ENCODE measurements at places on chromosomes 4 and X.

DNA sequence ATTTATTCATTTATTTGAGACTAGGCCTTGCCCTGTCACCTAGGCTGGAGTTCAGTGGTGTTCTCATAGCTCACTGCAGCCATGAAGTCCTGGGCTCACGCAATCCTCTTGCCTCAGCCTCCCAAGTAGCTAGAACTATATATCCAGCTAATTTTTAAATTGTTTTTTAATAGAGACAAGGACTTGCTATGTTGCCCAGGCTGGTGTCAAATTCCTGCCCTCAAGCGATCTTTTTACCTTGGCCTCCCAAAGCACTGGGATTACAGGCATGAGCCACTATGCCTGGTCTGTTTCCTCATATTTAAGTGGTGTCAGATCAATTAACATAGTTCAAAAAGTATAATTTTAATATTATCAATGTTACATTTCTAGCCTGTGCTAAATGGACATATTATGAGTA, 68.5 kb downstream of the AFF1 start:
- H3K36me3 ChIP-seq = no peaks in the 10 kb centered on the region
- H3K27me3 ChIP-seq = no peaks in the 10 kb centered on the region
- no peak overlapping the region for H3K27ac ChIP-seq
- no peak for DNase-seq
- peaks cover 17% of the 10 kb centered on the region for H3K4me1 ChIP-seq

DNA sequence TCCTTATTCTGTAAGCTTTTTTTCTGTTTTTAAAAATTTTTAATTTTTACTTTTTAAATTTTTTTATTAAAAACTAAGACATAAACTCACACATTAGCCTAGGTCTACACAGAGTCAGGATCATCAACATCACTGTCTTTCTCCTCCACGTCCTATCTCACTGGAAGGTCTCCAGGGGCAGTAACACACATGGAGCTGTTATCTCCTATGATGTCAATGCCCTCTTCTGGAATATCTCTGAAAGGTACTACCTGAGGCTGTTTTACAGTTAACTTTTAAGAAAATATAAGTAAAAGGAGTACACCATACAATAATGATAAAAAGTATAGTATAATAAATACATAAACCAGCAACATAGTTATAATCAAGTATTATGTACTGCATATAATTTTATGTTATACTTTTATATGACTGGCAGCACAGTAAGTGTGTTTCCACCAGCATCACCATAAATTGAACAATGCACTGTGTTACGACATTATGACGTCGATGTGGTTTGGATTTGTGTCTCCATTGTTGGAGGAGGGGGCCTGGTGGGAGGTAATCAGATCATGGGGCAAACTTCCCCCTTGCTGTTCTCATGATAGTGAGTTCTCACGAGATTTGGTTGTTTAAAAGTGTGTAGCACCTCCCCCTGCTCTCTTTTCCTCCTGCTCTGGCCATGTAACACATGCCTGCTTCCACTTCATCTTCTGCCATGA, 21.3 kb downstream of the IL15 start:
- H3K27ac ChIP-seq = no peak overlapping the region
- H3K4me3 ChIP-seq = no peak overlapping the region
- no peaks in the 10 kb centered on the region for H3K36me3 ChIP-seq
- H3K27me3 ChIP-seq = no peaks in the 10 kb centered on the region
- no peak for DNase-seq

- no peak overlapping the region for H3K27ac ChIP-seq
- no peaks in the 10 kb centered on the region for H3K27me3 ChIP-seq
- DNase-seq = no peak
- no peak overlapping the region for H3K4me3 ChIP-seq
- no peaks in the 10 kb centered on the region for H3K4me1 ChIP-seq
Measured at GRCh38 chr4:122658377-122658776, 37.5 kb upstream of the IL21 start.

GRCh38 chrX:9055354-9055753, 21.4 kb upstream of the FAM9B start:
- no peak overlapping the region for H3K4me3 ChIP-seq
- H3K27ac ChIP-seq = no peak overlapping the region
- H3K36me3 ChIP-seq = no peaks in the 10 kb centered on the region
- no peaks in the 10 kb centered on the region for H3K27me3 ChIP-seq

DNA sequence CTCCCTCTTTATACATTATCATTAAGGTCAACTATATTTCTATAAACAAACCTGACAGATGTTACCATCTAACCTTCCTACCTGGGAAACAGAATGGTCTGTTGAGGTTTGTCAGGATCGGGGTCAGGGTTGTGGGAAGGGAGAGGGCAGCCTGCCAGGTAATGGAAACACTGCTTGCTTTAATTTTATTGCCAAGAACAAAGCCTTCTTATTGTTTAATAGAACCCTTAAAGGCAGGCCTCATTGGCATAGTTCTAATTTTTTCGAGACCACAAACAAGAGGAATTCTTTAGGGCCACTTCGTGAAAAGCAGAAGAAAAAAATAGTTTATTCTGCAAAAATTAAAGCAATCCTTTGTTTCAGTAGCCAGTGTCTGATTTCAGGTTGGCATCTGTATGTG, 113.2 kb downstream of the MID1 start:
- peaks cover 9% of the 10 kb centered on the region for H3K4me1 ChIP-seq
- no peaks in the 10 kb centered on the region for H3K27me3 ChIP-seq
- no peak overlapping the region for H3K27ac ChIP-seq
- no peak for DNase-seq

GRCh38 chr4:8544282-8544681, 35.9 kb upstream of the GPR78 start:
- peaks cover 24% of the 10 kb centered on the region for H3K4me1 ChIP-seq
- H3K4me3 ChIP-seq = no peak overlapping the region
- DNase-seq = no peak
- no peaks in the 10 kb centered on the region for H3K27me3 ChIP-seq
- no peak overlapping the region for H3K27ac ChIP-seq

- H3K27ac ChIP-seq = no peak overlapping the region
- H3K4me1 ChIP-seq = no peaks in the 10 kb centered on the region
- no peaks in the 10 kb centered on the region for H3K27me3 ChIP-seq
- H3K4me3 ChIP-seq = no peak overlapping the region
Measured at GRCh38 chr4:114770624-114771023, 172.0 kb downstream of the UGT8 start.

GRCh38 chr4:39470402-39470801, 11.5 kb downstream of the LIAS start:
- H3K36me3 ChIP-seq = peaks cover 74% of the 10 kb centered on the region
- H3K27me3 ChIP-seq = no peaks in the 10 kb centered on the region
- no peak overlapping the region for H3K27ac ChIP-seq

DNA sequence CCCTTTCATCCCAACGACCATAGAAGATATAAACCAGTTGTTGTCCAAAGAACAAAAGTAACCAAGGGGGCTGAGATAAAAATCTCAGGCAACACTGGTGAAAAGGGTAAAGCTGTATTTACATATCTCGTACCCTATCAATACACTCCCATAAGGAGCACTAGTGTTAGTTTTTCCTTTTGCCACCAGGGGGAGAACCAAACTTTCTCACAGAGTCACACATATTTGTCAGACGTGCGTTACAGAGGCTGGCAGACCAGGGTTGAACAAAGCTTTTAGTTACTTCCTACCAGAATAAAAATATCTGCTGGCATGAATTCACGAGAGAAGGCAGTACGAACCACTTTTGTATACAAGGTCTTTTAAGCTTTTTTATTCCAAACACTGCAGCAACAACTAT, 88.3 kb downstream of the AMELX start:
- H3K27me3 ChIP-seq = no peaks in the 10 kb centered on the region
- H3K4me1 ChIP-seq = no peaks in the 10 kb centered on the region
- no peaks in the 10 kb centered on the region for H3K36me3 ChIP-seq

DNA sequence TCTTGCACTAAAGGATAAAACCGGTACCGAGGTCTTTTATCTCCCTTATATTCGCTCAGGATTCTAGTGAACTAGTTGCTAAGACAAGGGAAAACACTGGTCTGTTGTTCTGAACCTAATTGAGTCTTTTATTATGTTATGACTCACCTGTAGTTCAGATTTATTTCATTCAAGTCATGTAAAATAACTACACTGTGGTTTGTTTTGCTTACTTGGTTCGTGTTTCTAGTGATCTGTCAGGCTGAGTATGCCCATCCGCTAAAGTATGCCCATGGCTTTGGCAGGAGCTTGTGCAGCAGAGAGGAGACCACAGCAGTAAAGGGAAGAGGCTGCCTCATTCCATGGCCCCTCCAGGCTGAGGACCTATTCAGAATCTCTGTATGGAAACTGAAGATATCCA, 126.1 kb downstream of the AFF1 start:
- DNase-seq = peak; percentile 60
- H3K4me3 ChIP-seq = no peak overlapping the region
- H3K27me3 ChIP-seq = no peaks in the 10 kb centered on the region
- peaks cover 15% of the 10 kb centered on the region for H3K4me1 ChIP-seq

DNA sequence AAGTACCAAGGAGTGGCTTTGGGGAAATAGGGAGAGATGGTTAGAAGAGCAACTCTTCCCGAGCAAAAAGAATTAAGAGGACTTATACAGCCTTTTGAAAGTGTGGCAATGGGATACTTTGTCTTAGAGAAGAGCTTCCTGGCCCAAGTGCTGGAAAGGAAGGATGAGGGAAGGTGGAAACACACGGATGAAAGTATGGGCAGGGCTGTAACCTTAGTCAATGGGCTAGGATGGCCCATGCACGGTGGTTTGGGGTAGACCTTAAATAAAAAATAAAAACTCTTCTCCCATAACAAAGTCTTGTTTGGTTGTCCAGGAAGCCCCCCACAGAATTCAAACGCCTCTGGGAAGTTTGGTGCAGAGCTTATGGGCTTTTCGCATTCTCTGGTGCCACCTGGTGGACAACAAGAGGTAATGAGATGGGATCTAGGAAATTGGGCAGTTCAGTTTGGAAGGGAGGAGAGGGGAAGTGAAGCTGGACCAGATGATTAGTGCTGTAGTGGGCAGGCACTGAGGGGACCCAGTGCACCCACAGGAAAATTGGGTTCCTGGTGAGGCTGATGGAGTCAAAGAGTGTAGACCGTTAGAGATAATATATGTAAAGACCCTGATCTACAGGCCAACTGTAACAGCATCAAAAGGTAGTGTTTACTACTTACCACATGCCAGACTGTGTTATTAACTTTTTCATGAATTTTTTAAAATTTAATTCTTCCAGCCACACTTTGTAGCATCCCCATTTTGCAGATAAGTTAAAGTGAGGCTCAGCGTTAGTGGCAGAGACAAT, 13.8 kb upstream of the ENOX2 start:
- no peaks in the 10 kb centered on the region for H3K4me1 ChIP-seq
- no peak overlapping the region for H3K4me3 ChIP-seq
- no peaks in the 10 kb centered on the region for H3K36me3 ChIP-seq

DNA sequence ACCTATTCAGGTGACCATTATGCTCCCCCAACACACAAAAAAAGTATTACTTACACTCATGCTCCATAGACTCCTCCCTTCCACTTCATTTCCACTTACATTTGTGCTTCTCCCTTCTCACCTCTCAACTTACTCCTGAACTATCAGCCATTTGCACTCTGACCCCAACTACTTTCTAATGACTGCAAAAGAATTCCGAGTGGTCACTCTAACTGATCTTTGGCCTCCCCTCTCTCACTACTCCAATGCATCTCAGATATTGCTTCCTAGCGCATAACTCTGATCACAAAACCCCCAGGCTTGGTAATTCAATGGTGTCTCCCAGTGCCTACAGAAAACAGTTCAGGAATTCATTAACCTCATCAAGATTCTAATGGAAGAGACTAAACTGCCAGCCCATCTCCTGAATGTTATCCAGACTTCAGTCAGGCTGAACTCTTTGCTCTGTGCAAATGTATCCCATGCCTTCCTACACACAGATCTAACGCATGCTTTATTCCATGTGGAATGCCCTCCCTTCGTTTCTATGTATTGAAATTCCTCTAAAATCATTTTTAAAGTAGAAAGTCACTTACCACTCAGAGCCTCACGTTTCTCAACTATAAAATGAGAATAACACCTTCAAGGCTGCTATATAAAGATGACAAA, 61.1 kb downstream of the FRYL start:
- H3K4me3 ChIP-seq = no peak overlapping the region
- no peaks in the 10 kb centered on the region for H3K27me3 ChIP-seq
- no peak for DNase-seq
- H3K36me3 ChIP-seq = no peaks in the 10 kb centered on the region

GRCh38 chr4:4455210-4455865, 68.4 kb downstream of the NSG1 start:
- no peaks in the 10 kb centered on the region for H3K27me3 ChIP-seq
- no peaks in the 10 kb centered on the region for H3K4me1 ChIP-seq
- DNase-seq = no peak
- no peak overlapping the region for H3K27ac ChIP-seq
- no peak overlapping the region for H3K4me3 ChIP-seq

- H3K4me3 ChIP-seq = peak overlapping the region; percentile 91
- peak; percentile 52 for DNase-seq
- peaks cover 10% of the 10 kb centered on the region for H3K4me1 ChIP-seq
- no peaks in the 10 kb centered on the region for H3K27me3 ChIP-seq
Measured at GRCh38 chr4:141636771-141637460, 533 bp downstream of the IL15 start.
